ENCODE measurements at places on chromosomes 1 and 21.

- no peak for DNase-seq
Observed at GRCh38 chr1:22075718-22076117, 23.2 kb downstream of the CDC42 start.

DNA sequence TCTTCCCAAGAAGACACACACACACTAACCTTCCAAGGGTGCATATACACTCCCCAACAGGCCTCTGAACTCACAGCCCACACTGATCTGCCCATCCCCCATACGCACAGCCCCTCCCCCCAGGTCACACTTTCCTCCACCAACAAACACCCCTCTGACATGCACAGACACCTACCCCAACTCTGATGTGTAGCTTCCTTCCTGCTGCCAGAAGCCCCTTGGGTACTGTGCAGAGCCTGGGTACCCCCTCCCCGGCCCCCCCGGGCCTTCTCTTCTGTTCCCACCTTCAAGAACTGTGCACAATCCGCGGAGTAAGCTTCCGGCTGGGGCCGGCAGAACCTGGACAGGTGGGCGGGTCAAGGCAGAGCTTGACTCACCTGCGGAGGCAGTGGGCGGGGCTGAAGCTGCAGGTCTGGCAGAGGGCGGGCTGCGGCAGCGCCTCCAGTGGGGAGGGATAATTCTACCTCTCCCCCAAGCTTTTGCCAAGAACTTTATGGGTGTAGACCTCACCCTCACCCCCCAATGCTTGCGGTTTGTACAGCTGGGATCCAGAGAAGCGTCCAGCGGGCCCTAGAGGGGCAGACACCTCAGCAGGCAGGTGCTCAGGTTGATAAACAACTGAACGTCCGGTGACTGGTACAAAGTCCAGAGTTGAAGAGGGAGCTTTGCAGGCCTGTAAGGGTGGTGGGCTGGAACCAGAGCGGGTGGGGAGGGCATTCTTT is at the start of gene C1orf210:
Gene C1orf210 (minus strand): TSS at position 313 of the 722 bp plus-strand sequence. CDS start 2,311 bp downstream, outside the sequence.
- no peak for DNase-seq

DNA sequence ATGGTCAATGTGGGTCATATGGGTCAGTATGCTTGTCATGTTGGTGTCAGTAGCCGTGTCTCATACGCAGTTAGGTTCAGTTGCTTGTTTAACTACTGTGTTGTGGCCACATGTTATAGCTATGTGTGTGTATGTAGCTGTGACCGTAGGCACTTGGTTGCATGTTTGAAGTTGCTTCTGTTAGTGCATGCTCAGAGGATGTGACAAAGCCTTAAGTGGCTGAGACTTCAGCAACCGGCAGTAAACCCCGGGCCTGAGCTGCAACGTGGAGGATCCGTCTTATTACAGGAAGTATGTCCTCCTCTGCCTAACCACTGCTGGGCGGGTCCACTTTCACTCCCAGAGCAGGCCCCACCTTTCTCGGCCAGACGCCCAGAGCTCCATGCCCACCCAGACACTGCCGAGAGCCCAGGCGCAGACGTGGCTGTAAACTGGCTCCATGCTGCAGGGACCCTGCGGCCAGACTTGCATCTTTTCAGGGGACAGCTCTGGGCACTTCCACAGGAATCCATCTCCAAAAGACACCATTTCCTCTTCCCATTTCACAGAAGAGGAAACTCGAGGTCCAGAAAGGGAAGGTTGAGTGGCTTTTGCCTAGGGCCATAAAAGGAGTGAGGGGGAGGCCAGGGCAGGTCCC is 2.2 kb downstream of the TCEA3 start:
- DNase-seq: peak; percentile 50

GRCh38 chr21:42636520-42637266 is 16.7 kb upstream of the PDE9A start:
- DNase-seq: no peak

GRCh38 chr1:65435987-65436386 is 15.5 kb downstream of the LEPR start:
- DNase-seq: no peak

DNA sequence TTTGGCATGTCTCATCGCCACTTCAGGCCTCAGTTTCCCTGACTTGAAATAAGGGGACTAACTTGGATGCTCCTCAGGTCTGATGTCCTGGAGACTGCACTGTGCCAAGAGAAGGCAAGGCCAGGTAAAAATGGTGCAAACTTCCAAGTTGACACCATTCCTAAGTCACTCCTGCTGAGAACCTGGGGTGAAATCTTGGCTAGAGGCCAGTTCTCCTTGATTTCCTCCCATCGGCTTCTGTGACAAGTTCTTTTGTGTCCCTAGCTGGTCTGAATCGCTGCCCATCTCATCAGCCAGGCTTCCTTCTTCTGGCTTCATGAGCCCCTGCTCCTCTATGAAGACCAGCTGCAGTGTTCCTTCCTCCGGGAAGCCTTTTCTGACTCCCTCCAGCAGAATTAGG is 48.6 kb upstream of the ID3 start:
- no peak for DNase-seq

GRCh38 chr1:165965857-165966256 is 138.4 kb downstream of the UCK2 start:
- no peak for DNase-seq

DNA sequence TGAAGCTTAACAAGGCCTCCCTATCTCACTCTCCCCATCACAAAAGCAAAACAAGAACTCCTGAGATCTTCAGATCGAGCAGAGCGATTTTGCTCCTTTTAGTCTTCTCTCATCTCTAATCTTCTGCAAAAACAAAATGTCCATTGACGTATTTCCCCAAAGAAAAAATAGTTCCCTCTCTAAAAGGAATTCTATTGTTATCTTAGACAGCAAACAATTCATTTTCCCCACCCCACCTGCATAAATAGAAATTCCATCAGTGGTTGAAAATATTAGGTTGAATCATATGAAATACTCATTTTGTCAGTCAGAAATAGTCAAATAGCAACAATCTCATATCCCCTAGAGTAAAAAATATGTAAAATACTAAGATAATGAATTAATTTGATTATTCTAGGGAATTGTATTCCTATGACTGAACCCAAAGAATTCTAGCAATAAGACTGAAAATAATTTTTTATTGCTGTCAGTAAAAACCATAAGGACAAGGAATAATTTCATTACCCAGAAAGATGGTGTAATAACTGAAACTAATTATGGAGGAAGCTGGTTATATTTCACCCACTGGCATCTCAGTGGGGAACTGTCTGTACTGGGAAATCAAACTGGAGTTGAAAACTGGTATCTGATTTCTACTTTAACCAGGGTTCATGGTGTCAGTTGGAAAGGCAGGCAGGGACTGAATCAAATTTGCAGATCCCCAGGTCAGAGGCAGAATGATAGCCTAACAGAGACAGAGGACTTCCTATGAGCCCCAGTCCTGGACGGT is 51.3 kb downstream of the RHOU start:
- DNase-seq: no peak

- DNase-seq: no peak
Observed at GRCh38 chr1:30908696-30909364, at the start of gene SDC3. SDC3 (minus strand) TSS chr1:30908758; CDS start chr1:30908586, 172 bp downstream.

- DNase-seq: no peak
Observed at GRCh38 chr1:2049225-2049717, 940 bp upstream of the PRKCZ start.

- peak; percentile 66 for DNase-seq
Observed at GRCh38 chr21:36134803-36135390, at the start of gene CBR3. CBR3 (plus strand) TSS chr21:36135079; CDS start chr21:36135193, 114 bp downstream.

DNA sequence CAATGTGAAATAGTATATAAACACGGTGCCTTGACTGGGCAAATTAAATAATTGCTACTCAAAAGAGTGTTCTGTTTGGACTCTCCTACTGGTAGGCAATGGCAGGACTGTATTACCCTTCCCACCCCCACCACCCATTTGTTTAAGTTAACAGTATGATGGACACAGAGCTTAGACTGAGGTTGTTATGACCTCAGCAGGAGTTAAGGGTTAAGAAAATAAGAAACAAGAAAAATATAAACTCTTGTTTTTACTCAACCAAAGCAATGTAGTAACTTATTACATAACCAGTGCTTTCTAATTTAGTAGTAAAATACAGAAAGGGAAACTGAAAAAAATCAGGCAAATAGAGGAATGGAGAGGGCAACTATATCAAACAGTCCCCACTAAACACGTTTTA is 19.9 kb upstream of the SERPINC1 start:
- DNase-seq: no peak

DNA sequence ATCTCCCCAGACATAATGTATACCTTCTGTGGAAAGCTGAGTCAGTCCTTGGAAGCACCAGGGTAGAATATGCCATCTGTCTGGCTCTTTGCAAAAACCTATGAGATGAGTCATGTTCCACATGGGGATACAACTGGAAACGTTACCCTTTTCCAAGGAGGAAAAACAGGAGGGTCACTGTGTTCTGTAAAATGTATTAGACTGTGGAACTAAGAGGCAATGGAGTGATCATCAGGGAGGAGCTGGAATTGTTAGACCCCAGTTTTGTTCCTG is 16.1 kb upstream of the PSMD4 start:
- no peak for DNase-seq

DNA sequence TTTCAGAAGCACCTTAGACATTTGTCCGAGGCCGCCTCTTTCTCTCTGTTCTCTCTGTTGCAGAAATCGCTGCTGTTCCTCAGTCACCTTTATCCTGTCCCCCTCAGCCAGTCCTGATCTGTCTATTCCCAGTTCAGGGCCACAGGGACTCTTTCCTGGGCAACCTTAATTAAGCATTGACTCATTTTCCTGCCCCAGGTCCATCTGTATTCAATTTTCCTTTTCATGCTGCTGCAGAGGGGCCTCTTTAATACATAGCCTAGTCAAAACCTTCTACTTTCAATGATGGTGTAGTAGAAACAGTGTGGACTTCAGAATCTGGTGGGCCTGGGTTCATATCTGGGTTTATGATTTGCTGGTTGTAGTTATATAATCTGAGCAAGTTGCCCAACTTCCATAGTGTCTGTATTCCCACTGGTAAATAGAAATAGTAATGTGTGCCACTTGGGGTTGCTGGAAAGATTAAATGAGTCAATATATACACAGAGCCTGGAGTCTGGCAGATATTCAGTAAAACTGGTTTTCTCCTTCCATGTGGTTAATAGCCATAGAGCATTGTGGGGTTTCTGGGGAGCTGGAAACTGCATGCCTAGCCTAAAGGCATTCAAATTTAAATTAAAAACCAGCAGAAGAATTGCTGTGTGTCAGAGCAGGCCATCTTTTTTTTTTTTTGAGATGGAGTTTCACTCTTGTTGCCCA is 4.5 kb downstream of the TRAF5 start:
- no peak for DNase-seq

DNA sequence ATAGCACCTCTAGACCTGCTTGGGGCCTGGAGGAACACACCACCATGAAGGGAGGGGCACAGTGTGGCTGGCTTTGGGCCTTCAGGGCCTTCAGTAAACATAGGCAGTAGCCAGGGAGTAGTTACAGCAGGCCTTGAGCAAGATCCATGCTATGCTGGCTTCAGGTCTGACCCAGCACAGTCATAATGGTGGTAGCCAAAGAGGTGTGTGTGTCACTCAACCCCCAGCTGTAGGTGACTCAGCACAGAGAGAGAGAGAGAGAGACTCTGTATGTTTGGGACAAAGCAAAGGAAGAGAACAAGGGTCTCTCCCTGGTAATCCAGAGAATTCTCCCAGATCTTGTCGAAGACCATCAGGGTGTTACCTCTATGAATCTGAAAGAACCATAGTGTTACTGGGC is 250.5 kb upstream of the PKN2 start:
- no peak for DNase-seq

DNA sequence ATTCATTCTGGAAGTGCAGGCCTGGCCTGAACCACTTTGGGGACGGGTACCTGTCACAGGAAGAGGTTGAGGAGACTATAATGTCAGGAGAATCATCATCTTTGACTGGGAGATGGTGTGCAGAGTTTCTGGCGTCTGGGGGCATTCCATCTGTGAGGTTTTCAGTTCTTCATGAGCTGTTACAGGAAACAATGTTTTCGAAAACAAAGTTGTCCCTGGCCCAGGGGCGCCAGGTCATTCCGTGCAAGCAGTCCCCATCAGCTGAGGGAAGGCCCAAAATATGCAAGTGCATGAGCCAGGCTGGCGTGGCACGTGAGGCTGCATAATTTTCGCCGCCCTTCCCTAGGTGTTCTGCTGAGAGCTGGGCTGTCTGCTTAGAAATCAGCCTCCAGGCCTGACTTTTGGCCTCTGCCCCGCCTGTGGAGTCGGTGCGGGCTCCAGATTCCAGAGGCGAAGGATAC is 68.4 kb upstream of the ATP5PO start:
- DNase-seq: no peak

DNA sequence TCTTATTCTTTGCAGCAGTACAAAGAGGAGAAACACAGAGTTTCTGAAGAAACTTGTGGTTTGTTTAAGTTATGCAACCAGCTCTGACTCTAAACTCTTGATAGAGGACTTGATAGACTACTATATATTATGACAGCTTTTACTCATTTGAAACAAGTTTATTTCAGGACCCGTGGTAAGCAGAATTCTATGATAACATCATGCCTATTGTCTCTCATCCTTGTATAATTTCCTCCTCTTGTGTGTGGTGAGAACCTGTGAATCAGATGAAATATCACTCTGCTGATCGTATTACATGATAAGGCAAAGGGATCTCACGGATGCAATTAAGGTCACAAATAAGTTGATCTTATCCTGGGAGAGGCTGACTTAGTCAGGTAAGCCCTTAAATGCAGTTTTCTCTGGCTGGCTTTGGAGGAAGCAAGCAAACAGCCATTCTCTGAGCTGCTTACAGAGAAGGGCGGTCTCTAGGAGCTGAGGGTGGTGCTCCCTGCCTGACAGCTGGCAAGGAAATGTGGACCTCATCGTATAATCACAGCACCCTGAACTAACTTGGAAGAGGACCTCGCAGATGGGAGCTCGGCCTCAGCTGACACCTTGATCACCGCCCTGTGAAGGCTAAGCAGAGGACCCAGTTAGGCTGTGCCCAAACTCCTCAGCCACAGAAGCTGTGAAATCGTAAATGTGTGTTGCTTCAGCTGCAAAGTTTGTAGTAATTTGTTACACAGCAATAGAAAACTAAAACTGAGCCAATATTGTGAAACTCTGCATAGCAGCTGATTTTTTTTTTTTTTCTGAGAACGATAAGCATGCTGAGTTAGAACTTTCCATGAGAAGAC is 151.1 kb upstream of the DPT start:
- peak; percentile 8 for DNase-seq

DNA sequence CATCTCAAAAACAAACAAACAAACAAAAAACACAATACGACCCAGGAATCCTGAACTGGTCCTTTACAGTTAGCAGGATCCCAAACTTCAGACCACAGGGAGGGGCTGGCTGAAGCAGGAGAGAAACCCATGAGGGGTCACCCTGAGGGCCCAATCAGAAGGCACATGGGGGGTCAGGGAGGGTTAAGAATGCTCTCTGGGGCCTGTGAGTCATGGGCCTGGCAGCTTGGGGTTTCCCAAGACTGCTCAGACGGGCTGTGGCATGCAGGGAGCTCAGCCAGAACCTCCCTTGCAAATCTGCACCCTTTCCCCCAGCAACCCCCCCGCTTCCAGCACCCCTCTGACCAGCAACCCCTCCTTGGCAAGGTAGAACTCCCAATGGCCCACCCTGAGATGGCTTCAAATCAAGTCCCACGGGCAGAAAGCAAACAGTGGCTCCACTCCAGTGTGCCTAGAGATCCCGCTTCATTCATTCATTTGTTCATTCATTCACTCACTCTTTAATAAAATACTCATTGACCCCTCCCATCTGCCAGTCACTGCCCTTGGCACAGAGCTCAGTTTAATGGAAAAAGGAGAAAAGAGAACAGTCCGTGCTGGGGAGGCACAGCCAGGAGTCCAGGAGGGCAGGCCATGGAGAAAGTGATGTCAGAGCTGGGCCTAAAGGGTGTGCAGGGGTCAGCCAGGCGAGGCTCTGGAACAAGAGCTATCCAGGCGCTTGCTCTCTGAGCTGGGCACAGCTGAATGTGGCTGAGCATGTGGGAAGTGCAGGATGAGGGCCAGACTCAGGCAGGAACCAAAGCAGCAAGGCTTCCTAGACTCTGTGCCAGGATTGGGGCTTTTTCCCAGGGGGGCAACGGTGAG is 8.2 kb downstream of the UQCRHL start:
- DNase-seq: peak; percentile 84
